ENCODE measurements at places on chromosomes 7 and 10. TPM values are rescaled to one million over a fixed set of nuclear protein-coding genes. Genes with fewer than 3 reads are reported as not detected.

CREB5 gene
- 25.7 TPM for total RNA-seq

KRIT1 gene
- total RNA-seq: 150 TPM

IL6 gene
- 0.99 TPM for total RNA-seq

PVRIG gene
- total RNA-seq: 0.78 TPM

SGCE gene
- total RNA-seq: 48.1 TPM

TAF6 gene
- 51.7 TPM for total RNA-seq

IDI2 gene
- total RNA-seq: not detected

TRIM24 gene
- 12.5 TPM for total RNA-seq

GRCh38 chr7:148234715-148235114 lies 355.9 kb upstream of the C7orf33 start:
- no peak for DNase-seq

DNA sequence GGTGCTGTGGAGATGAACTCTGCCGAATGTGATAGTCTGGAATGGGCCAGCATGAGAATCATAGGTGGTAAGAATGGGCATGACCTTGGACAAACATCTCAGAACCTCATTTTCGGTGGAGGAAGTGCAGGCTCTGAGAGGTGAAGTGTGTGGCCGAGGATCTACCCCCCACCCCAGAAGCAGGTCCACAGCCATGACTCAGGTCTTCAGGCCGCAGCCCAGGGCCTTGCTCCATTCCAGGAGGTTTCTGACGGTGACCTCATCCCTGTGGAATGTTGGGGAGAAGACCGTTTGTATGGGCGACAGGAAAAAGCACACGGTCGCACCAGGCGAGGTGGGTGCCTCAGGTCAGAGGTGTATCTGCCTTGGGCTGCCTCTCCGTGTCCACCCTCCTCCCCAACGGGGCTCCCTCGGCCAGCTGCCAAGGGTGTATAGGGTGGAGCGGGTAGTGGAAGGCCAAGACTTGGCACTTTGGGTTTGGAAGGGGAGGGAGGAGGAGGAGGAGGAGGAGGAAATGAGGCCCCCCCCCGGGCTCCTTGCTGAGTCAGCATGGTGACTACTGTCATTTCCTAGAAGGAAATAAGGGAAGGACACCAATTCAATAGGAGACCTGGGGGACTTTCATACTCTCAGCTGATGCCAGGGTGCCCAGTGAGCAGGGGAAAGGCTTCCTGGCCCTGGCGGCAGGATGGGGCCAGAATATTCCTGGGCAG lies 168.0 kb upstream of the RHEB start:
- peak; percentile 57 for DNase-seq

- no peak for DNase-seq
These were observed 107.8 kb downstream of the ANK3 start for GRCh38 chr10:60281792-60282353.

DNA sequence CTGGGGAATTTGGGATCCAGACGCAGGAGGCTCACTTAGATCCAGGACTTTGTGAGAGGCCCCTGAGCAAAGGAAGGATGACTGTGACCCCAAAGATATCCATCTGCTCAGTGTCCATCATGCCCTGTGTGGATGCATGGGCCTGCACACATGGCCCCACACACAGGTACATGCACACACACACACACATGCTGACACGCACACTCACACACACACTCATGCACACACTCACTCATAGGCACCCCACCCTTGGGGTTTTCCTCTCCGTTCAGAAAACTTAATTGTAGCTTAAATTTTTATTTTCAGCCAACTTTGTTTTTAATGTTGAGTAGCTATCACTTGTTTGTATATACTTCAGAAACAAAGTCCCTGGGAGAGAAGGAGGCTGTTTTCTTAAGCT lies 93.6 kb upstream of the PPIF start:
- no peak for DNase-seq

DNA sequence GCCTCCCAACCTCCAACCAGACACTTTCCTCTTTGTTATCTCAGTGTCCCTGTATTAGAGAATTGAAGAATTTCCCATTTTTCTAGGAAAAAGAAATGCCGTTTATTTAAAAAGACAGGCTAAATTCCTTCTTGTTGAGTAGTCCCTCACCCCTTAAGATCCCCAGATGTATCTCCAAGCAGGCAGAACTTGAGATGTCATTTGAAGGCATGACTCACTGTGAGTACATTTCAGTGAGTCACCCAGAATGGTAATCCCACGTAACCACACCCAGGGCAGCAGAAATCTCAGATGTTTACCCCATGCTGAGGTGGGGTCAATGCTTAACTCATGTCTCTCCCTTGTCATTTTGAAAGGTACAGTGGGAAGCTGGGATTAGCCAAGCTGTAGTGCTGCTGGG lies 4.4 kb downstream of the ZNF655 start:
- DNase-seq: no peak

GRCh38 chr7:8070451-8071180 lies 102.0 kb downstream of the GLCCI1 start:
- DNase-seq: no peak

DNA sequence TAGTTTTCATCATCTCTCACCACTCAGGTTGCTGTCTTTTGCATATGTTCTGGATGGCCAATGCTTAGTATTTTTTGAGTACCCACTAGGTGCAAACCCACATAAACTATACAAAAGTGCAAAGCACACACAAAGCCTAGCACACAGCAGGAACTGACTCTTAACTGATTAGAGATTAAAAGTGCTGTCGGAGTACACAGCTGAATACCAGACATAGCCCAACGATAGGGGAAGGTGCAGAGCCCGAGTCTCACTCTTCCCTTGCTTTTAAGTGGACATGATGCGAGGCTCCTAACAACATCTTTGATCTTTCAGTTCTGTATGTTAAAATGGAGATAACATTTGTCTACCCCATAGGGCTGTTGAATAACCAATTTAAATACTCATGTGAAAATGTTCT lies 90.8 kb downstream of the DPY19L1 start:
- no peak for DNase-seq

DNA sequence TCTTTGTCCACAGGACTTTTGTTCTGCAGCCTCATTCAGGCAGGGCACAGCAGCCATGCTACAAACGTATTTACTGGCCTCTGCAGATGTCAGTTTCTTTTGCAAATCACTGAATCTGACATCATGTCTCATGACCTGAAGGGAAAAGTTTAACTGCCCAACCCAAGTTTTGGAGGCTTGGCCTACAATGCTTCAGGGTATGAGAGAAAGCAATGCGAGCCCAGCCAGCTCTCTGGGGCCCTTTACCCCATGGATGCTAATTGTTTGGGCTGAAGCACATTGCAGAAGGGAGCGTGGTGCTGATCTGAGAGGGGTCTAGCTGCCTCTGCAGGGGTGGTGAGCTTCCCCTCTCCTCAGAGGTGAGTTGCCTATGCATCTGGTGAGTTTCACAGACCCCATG lies 179.9 kb upstream of the CXCL12 start:
- DNase-seq: no peak

DNA sequence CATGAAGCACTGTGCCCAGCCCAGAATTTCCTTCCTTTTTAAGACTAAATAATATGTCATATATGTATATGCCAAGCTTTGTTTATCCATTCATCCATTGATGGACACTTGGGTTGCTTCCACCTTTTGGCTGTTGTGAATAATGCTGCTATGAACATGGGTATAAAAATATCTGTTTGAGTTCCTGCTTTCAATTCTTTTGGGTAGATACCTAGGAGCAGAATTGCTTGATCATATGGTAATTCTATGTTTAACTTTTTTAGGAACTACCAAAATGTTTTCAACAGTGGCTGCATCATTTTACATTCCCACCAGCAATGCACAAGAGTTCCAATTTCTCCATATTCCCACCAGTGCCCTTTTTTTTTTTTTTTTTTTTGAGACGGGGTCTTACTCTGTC lies 13.2 kb upstream of the PLAU start:
- no peak for DNase-seq

GRCh38 chr10:21084700-21085099 lies 187.6 kb upstream of the NEBL start:
- no peak for DNase-seq

GRCh38 chr7:74013539-74014272 lies 14.3 kb upstream of the ELN start:
- peak; percentile 82 for DNase-seq

GRCh38 chr7:108662783-108663362 lies 93.2 kb downstream of the DNAJB9 start:
- no peak for DNase-seq

GRCh38 chr7:148964483-148965267 lies 63.6 kb downstream of the PDIA4 start:
- no peak for DNase-seq

DNA sequence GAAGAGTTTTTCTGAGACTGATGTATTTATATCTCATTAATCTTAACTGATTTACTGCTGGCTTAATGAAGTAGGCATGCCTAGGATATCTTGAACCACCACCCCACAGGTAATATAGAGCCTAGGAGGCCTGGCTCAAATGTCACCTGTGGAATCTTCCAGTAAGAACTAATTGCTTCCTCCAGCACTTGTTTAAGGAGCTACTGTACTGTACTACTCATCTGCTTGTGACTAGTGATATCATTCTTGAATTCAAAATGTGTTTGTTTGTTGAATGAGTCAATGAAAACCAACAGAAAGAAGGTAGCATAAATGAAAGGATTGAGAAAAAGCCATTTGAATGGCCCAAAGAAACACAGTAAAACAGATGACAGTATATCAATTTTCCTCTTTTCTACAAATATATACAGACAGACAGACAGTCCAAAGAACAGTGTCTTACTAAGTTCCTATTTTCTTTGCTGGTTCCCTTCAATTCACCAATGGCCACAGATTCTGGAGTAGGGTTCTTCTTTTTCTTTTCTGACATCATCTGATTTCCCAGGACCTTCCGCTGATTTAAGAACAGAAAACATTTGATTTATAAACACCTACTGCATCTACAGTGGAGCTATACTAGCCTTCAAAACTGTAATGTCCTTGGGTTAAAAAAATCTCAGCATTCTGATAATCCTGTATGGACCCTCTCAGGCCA lies 43.7 kb upstream of the SLIT1 start:
- DNase-seq: no peak

DNA sequence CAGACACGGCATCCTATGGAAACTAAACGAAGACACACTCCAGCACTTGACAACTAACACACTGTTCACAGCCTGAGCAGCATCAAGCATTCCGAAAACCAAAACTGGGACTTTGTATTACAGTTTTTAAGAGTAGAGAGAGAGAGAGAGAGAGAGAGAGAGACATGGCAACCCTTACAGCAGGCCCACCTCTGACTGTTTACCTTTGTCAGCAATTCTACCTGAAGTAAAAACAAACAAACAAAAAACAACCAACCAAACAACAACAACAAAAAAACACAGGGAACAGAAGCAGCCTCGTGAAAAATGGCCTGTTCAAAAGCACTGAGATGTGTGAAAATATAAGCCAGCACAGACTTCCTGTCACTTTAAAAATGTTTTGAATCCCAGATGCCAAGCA lies 118.0 kb downstream of the SPAG6 start:
- DNase-seq: no peak

Measured in body of pancreas (tissue), 4 donors.